HS-5 (cell line): ENCODE measurements at places on chromosomes 12 and 14.

GRCh38 chr12:116188581-116188980 lies 88.9 kb downstream of the MED13L start:
- no peak for DNase-seq

- DNase-seq, result no peak
Measured at GRCh38 chr14:101187816-101188570, 284.5 kb upstream of the RTL1 start.

DNA sequence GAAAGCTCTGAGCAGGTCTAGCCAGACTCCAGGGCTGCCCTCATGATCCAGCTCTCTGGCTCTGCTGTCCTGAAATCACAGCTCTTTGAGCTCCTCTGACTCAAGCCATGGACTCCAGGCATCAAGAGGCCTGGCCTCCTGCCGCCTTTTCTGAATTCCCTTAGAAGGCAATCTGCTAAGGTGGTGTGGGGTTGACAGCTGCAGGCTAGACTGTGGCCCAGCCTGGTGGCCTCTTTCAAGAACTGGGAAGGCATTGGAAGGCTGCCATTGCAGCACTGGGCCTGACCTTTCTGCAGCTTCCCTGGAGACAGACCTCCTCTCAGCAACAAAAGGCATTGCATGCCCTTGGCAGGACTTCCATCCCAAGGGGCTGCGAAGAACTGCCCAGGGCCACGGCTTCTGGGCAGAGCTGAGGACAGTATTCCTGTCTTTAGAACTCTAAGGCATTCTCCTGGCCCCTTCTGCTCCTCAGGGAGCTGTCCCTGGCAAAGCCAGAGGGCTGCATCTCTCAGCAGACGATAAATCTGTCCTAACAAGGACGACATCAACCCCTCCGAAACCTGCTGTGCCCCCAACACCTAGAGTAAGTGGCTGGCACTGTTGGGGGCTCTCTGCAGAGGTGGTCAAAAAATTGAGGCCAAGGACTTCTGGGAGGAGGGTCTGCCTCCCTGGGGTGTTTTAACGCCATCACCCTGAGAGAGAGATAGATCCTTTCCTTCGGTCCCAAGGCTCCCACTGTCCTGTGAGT lies 115.6 kb downstream of the RBM19 start:
- DNase-seq, result no peak

- DNase-seq, result no peak
Measured at GRCh38 chr12:46569826-46570439, 197.4 kb upstream of the SLC38A2 start.

GRCh38 chr14:92984896-92985295 lies 61.9 kb downstream of the CHGA start:
- DNase-seq, result no peak

GRCh38 chr12:10672231-10672868 lies 1.5 kb downstream of the STYK1 start:
- DNase-seq, result no peak

DNA sequence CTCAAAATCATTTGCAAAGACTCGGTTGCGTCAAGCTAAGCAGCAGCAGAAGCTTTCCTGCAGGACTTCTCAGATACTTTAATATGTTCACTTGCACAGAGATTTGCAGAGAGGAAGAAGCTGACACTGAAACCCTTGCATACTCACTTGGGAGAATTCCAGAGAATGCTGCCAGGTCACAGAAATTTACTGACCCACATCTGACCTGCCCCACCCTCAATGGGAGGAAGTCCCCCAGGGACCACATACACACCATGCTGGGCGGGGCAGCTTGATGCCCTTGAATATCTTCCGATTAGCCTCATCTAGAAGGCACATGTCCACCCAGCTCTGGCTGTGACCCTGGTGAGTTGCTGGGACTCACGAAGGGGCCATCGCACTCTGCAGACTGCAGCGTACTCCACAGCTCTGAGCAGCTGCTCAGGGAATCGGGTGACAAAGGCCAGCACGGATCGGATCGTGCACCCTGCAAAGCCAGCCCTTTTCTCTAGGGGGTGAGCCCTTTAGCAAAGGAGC lies 83.2 kb downstream of the ITPK1 start:
- DNase-seq, result no peak

- DNase-seq, result no peak
Measured at GRCh38 chr12:116160231-116160630, 117.3 kb downstream of the MED13L start.

GRCh38 chr12:113306382-113306781 lies 28.5 kb downstream of the SLC8B1 start:
- DNase-seq, result no peak

DNA sequence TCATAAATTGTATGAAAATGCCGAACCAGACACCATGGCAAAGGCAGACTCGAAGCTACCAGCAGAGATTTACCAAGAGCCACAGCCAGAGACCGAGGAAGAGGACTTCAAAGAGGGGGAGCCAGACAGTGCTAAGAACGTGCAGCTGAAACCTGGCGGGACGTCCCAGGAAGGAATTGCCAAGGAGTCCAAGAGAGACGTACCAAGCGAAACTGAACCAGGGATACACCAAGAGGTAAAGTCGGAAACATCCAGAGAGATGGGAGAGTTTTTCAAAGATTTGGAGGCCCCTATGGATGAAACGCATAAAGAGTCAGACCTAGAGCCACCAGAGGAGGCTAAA lies 294 bp downstream of the SAMD15 start:
- DNase-seq, result no peak

DNA sequence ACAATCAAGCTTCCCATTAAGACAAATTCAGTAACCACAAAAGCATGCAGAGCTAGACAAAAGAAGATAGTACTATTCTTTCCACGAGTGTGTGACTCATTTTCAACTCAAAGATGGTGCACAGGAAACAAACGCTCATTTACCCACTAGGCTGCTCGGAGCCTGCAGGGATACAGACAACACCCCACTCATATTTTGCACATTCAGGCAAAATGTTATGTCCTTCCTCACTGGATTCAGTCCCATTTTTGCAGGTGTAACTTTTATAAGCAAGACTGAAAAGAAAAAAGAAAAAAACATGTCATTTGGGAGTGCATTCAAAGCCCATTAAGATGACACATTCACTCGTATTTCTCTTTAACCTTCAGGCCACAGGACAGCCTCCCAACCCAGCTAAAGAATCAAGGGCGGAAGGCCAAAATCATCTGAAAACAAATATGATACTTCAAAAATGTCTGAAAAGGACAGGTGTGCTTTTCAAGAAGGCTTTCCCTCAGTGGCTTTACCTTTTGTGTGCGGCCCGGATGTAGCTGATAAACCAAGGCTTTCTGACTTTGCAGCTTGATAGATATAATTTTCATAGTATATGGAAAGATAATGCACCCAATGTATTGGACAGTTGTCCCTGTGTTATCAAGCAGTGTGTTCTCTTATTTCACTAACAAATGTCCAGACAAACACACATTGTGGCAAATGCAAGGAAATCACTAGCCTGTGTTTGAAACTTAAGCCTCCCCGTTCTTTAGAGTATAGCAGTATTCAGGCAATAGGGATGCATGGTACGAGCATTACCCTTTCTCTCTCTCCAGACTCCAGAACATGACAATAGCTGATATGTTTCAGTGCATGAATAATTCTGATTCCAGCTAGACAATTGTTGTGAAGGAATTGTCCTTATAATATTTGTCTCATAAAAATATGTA lies 147.8 kb upstream of the KRR1 start:
- peak; percentile 84 for DNase-seq

- DNase-seq, result no peak
Measured at GRCh38 chr14:93735206-93735605, 53.1 kb downstream of the PRIMA1 start.

DNA sequence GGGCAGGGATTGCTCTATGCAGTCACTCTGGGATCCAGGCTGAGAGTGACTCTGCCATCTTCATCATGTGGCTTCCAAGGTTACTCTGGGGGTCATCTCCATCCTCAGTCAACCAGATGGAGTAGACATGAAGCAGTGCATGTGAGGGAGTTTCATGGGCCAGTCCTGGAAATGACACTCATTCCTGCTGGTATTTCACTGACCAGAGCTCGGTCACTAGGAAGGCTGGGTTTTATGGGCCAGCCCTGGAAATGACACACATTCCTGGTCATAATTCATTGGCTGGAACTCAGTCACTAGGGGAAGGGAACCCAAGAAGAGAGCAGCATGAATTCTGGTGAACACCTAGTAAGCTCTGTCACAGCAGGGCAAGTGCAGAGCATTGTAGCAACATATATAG lies 144.7 kb downstream of the SMOC1 start:
- DNase-seq, result no peak

DNA sequence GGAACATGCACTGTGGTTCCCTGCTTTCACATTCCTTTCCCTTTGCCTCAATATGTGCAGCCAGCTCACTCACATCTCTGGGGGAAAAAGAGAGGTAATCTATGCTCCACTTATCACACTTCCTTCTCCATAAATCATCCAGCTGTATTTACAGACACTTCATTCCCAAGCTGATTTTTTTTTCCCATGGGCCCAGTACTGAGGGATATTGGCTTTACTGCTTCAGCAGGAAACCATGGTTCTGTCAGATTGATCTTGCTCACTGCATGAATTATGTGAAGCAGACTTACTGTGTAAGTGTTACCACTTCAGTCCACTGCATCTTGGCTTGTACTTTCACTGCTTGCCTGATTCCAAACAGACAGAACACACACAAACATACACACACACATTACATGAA lies 555.6 kb downstream of the CCER1 start:
- DNase-seq, result no peak

- DNase-seq, result no peak
Measured at GRCh38 chr14:23119363-23120327, 590 bp upstream of the CEBPE start.

DNA sequence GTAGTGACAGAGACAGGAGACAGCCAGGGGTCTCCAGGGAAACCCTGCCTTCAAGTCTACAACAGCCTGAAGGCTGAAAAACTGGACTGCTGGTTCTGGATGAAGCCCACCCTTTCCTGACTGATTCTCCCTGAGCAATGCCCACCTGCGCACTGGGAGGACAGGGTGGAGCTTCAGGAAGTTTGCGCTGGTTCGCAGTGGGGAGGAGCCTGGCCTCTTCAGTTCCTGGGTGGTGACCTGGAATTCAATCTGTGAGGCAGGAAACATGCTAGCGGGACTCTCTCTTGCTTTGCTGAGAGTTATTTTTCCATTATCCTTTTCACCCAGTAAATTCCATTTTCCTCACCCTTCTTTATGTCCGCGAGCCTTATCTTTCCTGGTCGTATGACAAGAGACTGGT lies 600.8 kb downstream of the TRHDE start:
- no peak for DNase-seq

GRCh38 chr12:115259968-115260747 lies 576.2 kb upstream of the TBX3 start:
- no peak for DNase-seq

- DNase-seq, result peak; percentile 79
Measured at GRCh38 chr12:107200394-107200793, 107.0 kb upstream of the CRY1 start.

GRCh38 chr12:11896417-11896929 lies 174.3 kb upstream of the BCL2L14 start:
- DNase-seq, result no peak

DNA sequence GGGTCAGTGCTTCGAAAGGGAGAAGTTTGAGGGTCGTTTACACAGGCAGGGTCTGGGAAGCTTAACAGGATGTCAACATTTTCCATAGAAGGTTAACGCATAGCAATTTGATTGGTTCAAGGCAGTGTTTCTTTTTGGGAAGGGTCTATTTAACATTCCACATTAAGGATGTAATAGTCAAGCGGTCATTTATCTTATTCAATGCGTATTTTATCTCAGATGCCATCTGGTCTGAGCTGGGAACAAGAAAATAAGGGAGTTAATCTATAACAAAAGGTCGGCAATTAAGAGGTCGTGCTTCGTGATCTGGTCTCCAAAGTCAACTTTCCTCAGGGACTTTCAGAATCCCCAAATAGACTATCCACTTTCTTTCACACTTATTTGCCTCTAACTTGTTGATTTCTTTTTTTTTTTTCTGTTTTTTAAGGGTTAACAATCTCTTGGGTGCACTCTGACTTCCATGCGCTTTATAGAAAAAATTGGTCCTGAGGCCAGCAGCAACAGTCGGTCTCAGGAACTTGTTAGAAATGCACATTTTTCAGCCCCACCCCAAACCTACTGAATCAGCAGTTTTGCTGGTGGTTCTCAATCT lies 550 bp upstream of the RESF1 start:
- DNase-seq, result no peak

DNA sequence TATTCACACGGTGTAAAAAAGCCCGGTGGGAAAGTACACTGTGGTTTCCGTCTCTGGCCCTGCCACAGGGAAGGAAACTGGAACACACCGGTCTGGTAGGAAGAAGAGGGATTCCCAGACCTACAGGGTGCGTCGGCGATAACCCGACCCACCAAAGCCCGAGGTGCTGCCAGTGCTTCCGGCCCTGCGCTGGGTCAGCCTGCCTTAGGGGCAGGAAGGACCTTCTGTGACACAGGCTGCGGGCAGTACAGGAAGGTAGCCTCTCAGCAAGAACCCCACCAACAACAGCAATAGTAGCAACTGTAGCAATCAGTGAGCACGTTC lies 169.5 kb upstream of the FKBP4 start:
- no peak for DNase-seq

GRCh38 chr12:5479761-5480160 lies 47.9 kb downstream of the NTF3 start:
- DNase-seq, result no peak

DNA sequence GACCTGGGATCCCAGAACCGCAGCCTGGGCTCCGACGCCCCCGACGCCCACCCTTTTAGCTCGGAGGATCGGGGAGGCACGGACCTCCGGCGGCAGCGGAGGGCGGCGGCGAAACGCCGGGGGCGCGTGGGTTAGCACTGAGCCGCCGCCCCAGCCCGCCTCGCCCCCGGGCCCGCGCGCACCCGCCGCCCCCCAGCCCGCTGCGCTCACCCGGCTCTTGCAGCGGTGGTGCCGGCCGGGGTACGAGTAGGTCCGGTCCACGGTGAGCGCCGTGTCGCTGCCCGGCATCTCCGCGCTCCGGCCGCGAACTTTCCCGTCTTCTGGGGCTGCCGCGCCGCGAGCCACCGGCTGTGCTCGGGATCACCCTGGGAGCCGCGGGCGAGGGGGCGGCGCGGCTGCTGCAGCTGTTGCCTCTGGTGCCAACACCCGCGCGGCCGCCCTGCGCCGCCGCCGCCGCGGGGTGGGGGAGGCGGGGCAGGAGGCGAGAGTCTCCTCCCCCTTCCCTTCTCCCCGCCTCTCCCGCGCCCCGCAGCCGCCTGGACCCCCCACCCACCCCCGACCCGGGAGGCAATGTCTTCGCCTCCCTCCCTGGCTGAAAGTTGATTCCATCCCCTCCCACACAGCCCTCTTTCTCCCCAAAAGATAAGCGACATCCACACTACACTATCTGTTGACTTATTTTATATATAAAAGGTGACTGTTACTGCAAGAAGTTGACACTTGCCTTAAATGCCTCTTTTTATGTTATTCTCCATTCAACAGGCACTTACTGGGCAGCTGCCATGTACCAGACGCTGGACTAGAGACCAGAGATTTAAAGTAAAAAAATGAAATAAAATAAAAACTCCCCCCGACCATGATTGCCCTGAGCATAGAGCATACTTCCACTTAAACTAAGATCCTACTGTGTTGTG lies at the start of gene TMCC3:
TMCC3 (minus strand) TSS at position 415 of the 914 bp plus-strand sequence; CDS start at position 288, 127 bp downstream.
- no peak for DNase-seq

GRCh38 chr12:128606538-128606937 lies 217.2 kb downstream of the SLC15A4 start:
- DNase-seq, result no peak

GRCh38 chr12:51403159-51403558 lies 12.0 kb upstream of the GALNT6 start:
- DNase-seq, result no peak

GRCh38 chr12:26133521-26133920 lies 8.7 kb upstream of the BHLHE41 start:
- DNase-seq, result no peak
